ENCODE measurements at places on chromosomes 11 and 22.

DNA sequence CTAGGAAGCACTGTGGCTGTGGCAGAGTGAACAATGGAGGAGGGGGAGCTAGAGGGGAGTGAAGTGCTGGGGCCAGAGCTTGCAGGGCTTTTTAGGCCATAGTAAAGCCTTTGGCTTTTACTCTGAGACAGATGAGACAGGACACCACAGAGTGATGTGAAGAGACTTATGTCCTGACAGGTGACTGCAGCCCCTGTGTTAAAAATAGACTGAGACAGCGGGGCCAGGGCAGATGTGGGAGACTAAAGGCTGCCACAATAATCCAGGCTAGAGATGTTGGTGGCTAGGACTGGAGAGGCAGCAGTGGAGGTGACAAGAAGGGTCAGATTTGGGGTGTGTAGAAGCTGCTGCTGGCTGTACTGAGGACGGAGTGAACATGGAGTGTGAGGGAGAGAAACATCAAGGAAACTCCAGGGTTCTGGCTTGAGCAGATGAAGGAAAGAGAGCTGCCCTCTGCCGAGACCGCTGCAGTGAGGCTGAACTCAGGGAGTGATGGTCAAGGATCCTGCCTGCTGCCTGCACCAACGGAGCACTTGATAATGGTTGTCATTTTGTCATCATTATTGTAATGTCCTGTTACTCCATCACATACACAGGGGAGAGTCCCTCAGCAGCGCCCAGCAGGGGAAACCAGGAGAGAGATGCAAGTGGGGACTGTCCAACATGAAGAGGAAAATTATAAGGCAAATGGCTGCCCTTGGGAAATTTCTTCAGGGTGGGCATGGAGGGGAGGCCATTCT, 27.4 kb downstream of the SLC43A1 start:
- DNase-seq, result no peak

DNA sequence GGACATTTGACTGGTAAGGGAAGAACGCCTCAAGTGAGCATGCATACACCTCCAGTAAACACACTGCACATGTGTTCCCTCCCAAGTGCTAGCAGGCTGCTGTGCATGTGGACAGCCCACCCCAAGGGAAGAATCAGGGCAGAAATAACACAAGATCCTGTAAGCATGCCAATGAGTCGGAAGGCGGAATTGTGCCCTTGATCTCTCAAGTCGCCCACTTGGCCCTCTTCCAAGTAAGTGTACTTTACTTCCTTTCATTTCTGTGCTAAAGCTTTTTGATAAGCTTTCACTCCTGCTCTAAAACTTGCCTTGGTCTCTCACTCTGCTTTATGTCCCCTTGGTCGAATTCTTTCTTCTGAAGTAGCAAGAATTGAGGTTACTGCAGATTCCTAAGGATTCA, 139.6 kb downstream of the TRPC6 start:
- no peak for DNase-seq

DNA sequence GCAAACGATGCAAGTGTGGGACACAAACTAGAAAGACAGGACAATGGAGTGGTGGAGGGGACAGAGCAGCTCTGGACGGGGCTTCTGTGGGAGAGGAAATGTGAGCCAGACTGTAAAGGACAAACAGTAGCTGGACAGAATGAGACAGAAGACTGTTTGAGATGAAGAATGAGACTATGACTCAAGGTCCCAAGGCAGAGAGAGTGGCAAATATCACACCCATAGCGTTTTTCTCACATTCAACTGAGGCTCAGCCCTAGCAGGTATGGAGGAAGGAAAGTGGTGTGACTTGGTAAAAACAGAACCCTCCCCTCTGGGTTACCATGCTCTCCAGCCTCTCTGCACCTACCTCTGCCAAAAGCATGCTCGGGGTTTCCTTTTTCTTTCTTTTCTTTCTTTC, 96.5 kb downstream of the RPL27A start:
- no peak for DNase-seq

DNA sequence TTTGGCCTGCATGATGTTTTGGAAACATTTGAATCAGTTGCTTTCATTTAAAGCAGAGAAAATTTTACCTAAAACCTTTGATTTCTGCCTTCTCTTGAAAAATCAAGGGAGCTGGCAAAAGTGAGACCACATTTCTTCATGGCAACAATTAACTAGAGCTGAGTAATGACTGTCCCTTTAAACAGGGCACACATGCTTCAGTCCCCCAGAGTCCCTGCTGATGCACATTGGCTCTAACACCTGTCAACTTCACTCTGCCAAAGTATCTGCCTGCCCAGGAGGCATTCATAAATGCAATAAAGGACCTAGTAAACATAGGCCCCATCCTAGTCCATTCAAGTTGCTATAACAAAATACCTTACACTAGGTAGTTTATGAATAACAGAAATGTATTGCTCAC, 87.1 kb upstream of the LDLRAD3 start:
- DNase-seq, result no peak

- no peak for DNase-seq
Measured at GRCh38 chr22:42282943-42283277, 12.5 kb upstream of the TCF20 start.

DNA sequence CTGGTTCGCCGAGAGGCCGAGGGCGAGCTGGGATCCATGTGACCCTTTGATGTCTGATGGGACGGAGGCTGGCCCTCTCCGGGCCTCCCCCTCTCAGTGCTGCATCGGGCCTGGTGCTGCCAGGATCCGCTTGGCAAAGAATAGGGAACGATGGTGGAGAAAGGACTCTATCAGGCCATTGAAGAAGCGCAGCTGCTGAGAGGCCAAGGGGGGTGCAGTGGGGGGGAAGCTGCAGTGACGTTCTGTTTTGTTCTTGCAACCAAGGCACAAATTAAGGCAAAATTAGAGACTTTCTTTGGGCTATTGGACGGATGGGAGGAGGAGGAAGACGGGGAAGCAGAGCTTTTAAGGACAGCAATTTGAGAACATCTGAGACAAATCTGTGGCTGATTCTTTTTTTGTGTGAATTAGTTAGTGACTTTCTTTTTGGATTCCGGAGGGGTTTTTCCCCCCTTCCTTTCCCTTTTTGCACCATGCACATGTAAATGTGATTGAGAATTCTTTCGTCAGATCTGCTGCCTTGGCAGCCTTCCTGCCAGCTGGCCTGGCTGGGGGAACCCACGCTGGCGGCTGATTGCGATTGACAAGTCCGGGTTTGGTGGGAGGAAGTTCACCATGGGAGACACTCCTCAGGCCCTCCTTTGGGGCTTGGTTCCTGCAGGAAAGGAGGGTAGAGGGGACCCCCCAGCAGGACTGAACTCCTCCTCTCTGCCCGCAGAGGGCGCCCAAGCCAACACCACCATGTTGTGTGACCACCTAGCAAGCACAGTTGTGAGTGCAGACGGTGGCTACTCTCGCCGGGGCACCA, 214.6 kb downstream of the NTM start:
- DNase-seq, result no peak

DNA sequence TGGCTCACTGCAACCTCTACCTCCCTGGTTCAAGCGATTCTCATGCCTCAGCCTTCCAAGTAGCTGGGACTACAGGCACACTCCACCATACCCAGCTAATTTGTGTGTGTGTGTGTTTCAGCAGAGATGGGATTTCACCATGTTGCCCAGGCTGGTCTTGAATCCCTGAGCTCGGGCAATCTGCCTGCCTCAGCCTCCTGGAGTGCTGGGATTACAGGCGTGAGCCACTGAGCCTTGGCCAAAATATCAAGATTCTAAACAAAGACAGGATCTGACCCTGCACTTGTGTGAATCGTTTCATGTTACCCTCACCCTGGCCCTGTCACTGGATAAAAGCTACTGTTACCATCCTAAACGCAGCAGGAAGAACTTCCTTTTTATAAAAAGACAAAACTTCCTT, 15.6 kb upstream of the THY1 start:
- DNase-seq, result no peak

- peak; percentile 5 for DNase-seq
Measured at GRCh38 chr11:105609341-105609781, 512 bp upstream of the GRIA4 start.

GRCh38 chr22:25451480-25452114, 112.9 kb upstream of the GRK3 start:
- DNase-seq, result no peak

GRCh38 chr11:65420979-65421793, 1.4 kb upstream of the NEAT1 start:
- peak; percentile 72 for DNase-seq

DNA sequence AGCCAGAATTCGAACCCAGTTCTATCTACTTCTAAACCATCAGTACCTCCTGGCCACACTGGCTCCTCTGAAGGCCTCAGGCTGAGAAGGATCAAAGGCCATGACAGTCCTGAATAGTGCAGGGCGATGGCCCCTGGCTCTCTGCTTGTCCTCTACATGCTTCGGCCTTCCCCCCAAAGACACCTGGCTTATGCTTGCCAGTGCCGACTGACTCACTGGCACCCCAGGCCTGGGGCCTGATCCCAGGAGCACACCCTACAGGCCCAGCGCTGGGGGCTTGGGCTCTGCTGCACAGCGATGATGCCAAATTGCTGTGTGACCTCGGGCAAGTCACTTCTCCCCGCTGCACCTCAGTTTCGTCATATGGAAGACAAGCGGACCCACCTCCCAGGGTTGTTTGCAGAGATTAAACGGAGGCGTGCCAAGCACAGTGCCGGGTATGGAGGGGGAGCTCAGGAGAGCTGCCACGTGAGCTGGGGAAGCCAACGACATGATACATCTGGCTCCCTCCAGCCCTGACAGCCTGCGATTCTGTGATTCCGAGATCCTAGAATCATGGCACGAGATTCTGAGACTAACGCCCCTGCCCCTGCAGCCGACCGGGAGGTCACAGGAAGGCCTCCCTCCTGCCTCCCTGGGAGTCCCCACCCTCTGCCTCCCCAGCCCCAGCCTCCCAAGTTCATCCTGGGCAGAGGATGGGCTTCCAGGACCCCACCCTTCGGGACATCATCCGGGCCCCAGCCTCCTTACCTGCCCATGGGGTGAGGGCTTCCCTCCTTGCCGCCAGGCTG, 1.0 kb downstream of the SSTR3 start:
- no peak for DNase-seq

DNA sequence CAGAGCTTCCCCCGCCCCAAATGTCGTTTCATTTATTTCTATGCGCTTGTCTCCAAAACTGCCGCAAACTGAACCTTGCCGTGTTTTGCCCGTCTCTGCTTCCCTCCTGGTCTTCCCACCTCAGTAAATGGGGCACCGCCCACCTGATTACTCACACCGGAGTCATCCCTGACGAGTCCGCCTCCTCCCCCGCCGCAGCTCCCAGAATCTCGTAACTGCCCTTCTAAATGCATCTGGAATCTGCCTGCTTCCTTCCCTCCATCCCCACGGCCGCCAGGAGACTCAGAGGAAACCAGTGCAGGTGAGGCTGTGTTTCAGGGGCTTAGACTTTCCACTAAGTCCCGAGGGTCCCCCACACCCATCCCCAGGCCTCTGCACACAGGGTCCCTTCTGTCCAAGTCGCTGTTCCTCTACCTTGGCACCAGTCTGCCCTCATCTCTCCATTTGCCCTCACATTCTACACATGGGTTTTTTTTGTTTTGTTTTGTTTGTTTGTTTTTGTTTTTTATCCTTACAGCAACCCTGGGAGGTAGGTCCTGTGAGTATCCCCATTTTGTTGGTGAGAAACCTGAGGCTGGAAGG, 62.6 kb upstream of the PHF21B start:
- DNase-seq, result no peak

DNA sequence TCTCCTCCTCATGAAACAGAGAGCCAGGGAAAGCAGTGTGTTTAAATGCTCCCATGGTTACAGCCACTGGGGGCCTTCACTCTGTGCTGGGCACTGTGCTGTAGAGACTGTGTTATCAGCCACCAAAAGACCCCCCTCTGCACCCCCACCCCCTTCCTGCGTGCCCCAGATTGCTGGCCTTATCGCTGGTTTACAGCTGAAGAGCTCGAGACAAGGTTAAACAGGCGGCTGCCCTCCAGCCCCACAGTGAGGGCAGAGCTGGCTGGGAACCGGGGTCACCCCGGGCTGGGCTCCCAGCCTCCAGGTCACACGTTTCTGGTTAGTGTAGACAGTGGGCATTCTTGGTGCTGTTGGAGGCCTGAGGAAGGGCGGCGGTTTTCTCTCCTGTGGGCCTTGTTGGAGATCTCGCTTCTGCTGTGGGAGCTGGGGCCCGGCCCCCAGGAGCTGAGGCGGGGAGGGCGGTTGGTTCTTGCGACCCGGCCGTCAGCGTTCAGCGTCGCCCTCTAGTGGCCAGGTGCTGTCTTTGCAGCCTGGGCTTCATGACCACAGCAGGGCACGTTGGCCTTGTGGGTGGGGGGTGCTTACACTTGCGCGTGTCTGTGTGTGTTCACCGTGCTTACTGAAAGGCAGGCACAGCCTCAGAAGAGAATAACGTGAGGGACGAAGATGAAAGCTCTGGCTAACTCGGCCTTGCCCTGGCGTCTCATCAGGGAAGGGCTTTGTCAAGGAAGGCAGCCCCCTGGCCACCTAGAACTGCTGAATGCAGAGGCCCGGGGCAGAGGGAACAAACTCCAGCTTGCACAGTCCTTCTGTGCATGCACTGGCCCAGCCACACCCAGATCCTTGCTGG, 40.8 kb downstream of the TBC1D22A start:
- no peak for DNase-seq

DNA sequence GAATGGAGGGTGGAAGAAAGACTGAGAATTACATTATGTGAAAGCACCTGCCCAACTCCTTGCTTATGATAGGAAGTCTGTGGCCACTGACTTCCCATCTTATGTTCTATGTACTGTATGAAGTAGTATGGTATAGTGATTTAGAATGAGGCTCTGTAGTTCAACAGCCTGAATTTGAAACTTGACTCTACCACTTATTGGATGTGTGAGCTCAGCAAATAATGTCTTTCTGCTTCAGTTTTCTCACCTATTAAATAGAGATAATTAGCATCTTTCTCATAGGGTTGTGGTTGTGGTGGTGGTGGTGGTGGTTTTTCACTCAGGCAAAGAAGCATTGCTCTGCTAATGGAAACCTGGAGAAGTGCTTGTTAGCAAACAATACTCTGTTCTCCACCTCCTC, 121.6 kb downstream of the PAX6 start:
- no peak for DNase-seq
